H1 (cell line): ENCODE measurements at places on chromosomes 13 and 19. TPM values are rescaled to one million over a fixed set of nuclear protein-coding genes. Genes with fewer than 3 reads are reported as not detected.

- H3K36me3 ChIP-seq, result peaks cover 34% of the 10 kb centered on the region
- H3K27ac ChIP-seq, result no peak overlapping the region
- DNase-seq, result no peak
- peaks cover 6% of the 10 kb centered on the region for H3K4me1 ChIP-seq
Observed at GRCh38 chr19:54208784-54209057, 8.1 kb downstream of the RPS9 start.

GRCh38 chr19:1102407-1103131, 1.2 kb upstream of the GPX4 start:
- no peak overlapping the region for H3K4me3 ChIP-seq
- no peak for DNase-seq
- H3K27ac ChIP-seq, result no peak overlapping the region
- peaks cover 16% of the 10 kb centered on the region for H3K36me3 ChIP-seq
- peaks cover 12% of the 10 kb centered on the region for H3K4me1 ChIP-seq

DNA sequence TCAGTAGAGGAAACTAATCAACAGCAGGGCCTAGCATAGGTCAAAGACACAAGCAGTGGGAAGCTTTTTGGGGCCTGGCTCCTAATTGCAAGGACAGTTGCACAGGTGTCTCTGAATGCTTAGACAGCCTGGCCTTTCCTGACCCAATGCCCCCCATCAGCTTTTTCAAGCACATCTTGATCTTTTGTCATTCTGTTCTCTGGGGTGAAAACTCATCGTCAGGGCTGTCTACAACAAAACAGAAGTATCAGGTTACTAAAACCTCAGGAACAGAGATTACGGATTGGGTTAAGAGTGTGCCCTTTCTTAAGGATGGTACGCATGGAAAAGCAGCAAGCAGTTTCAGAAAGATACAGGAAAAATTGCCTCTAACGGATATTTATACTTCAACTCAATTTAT, 8.3 kb upstream of the ZNF254 start:
- H3K36me3 ChIP-seq, result peaks cover 25% of the 10 kb centered on the region
- H3K27me3 ChIP-seq, result no peaks in the 10 kb centered on the region
- H3K4me3 ChIP-seq, result no peak overlapping the region
- H3K4me1 ChIP-seq, result peaks cover 19% of the 10 kb centered on the region
- DNase-seq, result no peak

- no peaks in the 10 kb centered on the region for H3K27me3 ChIP-seq
- no peaks in the 10 kb centered on the region for H3K36me3 ChIP-seq
- H3K4me1 ChIP-seq, result peaks cover 4% of the 10 kb centered on the region
- no peak overlapping the region for H3K27ac ChIP-seq
- H3K4me3 ChIP-seq, result no peak overlapping the region
Observed at GRCh38 chr13:100069278-100069677, 19.6 kb upstream of the PCCA start.

GRCh38 chr19:49904136-49904535, 7.4 kb upstream of the IL4I1 start:
- peaks cover 4% of the 10 kb centered on the region for H3K4me1 ChIP-seq
- H3K27me3 ChIP-seq, result no peaks in the 10 kb centered on the region; the same call in 1 of the 2 replicates
- H3K27ac ChIP-seq, result no peak overlapping the region
- no peak overlapping the region for H3K4me3 ChIP-seq

- no peaks in the 10 kb centered on the region for H3K4me1 ChIP-seq
- peaks cover 1% of the 10 kb centered on the region for H3K27me3 ChIP-seq
- H3K36me3 ChIP-seq, result no peaks in the 10 kb centered on the region
- no peak overlapping the region for H3K4me3 ChIP-seq
Observed at GRCh38 chr19:23310729-23311211, 60.6 kb upstream of the ZNF724 start.

- H3K4me1 ChIP-seq, result peaks cover 7% of the 10 kb centered on the region; the same call in 1 of the 2 replicates
- H3K36me3 ChIP-seq, result no peaks in the 10 kb centered on the region
- H3K27ac ChIP-seq, result no peak within 1 kb of the TSS
- no peak for DNase-seq
Observed at GRCh38 chr19:4229179-4229931, at the start of gene EBI3. Gene EBI3, plus strand, starts transcription at chr19:4229523. Its CDS starts 28 bp downstream, at chr19:4229551.

DNA sequence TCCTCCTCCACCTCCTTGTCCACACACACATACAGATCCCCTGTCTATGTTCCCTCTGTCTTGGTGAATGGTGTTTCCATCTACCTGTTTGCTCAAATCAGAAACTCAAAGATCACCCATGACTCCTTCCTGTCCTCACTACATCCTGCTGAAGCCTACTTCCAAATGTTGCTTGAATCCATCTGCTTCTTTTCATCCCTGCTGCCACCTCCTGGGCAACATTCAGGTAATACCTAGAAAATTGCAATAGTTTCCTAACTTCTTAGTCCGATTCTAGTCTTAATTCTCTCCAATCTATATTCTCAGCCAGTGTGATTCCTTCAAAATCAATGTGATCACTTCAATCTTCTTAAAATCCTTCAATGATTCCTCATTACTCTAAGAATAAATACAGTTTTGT, 155.5 kb upstream of the STARD13 start:
- DNase-seq, result no peak
- H3K27me3 ChIP-seq, result no peaks in the 10 kb centered on the region
- no peaks in the 10 kb centered on the region for H3K4me1 ChIP-seq
- no peaks in the 10 kb centered on the region for H3K36me3 ChIP-seq
- H3K27ac ChIP-seq, result no peak overlapping the region
- H3K4me3 ChIP-seq, result no peak overlapping the region

DNA sequence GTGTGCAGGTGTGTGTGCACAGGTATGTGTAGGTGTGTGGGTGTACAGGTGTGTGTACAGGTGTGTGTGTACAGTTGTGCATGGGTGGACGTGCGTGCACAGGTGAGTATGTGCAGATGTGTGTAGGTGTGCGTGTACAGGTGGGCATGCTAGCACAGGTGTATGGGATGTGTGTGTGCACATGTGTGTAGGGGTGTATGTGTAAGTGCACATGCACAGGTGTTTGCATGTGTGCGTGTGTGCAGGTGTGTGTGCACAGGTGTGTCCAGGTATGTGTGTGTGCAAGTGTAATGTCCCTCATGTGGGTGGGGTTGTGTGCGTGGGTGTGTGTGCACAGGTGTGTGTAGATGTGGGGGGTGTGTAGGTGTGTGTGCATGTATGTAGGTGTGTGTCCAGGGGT, 27.5 kb upstream of the TFDP1 start:
- no peak for DNase-seq
- no peak overlapping the region for H3K4me3 ChIP-seq
- no peaks in the 10 kb centered on the region for H3K27me3 ChIP-seq
- no peaks in the 10 kb centered on the region for H3K36me3 ChIP-seq

- no peaks in the 10 kb centered on the region for H3K4me1 ChIP-seq
- no peak overlapping the region for H3K27ac ChIP-seq
- H3K36me3 ChIP-seq, result no peaks in the 10 kb centered on the region
- H3K27me3 ChIP-seq, result no peaks in the 10 kb centered on the region
Observed at GRCh38 chr13:32751340-32751739, 165.1 kb downstream of the PDS5B start.

DNA sequence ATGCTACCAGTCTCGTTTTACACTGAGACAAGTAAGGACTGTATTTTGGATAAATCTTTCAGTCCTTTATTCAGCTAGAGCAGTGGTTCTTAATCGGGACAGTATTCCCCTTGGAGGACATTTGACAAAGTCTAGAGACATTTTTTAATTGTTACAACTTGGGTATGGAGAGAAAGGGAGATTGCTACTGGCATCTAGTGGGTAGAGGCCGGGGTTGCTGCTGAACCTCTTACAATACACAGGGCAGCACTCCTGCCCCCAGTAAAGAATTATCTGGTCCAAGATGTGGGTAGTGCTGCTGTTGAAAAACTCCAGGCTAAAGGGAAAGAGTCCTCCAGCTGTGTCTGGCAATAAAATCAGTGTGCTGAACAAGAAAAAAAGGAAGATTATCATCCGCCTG, 334.8 kb downstream of the SLC7A1 start:
- no peak overlapping the region for H3K4me3 ChIP-seq
- no peaks in the 10 kb centered on the region for H3K36me3 ChIP-seq
- H3K4me1 ChIP-seq, result no peaks in the 10 kb centered on the region

Gene ZNF221
- 8.4 and 8.9 TPM in 2 replicates for total RNA-seq

Gene IL4I1
- 0.67 and 0.76 TPM in 2 replicates for total RNA-seq

Gene ODAD3
- total RNA-seq, result 1.6 and 2.2 TPM in 2 replicates

Gene SPIB
- total RNA-seq, result 9.6 and 11.1 TPM in 2 replicates

Gene SLC27A5
- 20.7 and 25.1 TPM in 2 replicates for total RNA-seq

Gene ZNF540
- total RNA-seq, result 0.17 and 0.21 TPM in 2 replicates

Gene ZNF546
- 1.1 and 1.9 TPM in 2 replicates for total RNA-seq

Gene RASIP1
- 8.7 and 9.3 TPM in 2 replicates for total RNA-seq
